ENCODE measurements at places on chromosomes 16 and 17. TPM values are rescaled to one million over a fixed set of nuclear protein-coding genes. Genes with fewer than 3 reads are reported as not detected.

KRT15 gene
- not detected for total RNA-seq

ZSCAN10 gene
- not detected for total RNA-seq

CES3 gene
- total RNA-seq, result 10.6 TPM

KRT24 gene
- total RNA-seq, result not detected

TBX21 gene
- 40.4 TPM for total RNA-seq

SHISA6 gene
- not detected for total RNA-seq

MT4 gene
- total RNA-seq, result not detected

SLC5A11 gene
- not detected for total RNA-seq

CNTNAP4 gene
- not detected for total RNA-seq

PHKG2 gene
- total RNA-seq, result 41.6 TPM

C1QTNF8 gene
- not detected for total RNA-seq

SLFN14 gene
- total RNA-seq, result not detected

TP53TG3F gene
- not detected for total RNA-seq

TBC1D3E gene
- total RNA-seq, result not detected

HS3ST6 gene
- not detected for total RNA-seq

KRT10 gene
- total RNA-seq, result 29.1 TPM

NATD1 gene
- total RNA-seq, result 1.4 TPM

TPPP3 gene
- not detected for total RNA-seq

LGALS9B gene
- total RNA-seq, result not detected

UNC13D gene
- 165 TPM for total RNA-seq

SLC22A31 gene
- 0.71 TPM for total RNA-seq

CTRB2 gene
- not detected for total RNA-seq

KRT36 gene
- total RNA-seq, result not detected

LDHD gene
- total RNA-seq, result not detected

PYDC1 gene
- not detected for total RNA-seq

SMARCE1 gene
- 126 TPM for total RNA-seq

ALDOC gene
- 95.0 TPM for total RNA-seq

ACSM3 gene
- 3.9 TPM for total RNA-seq

KRTAP4-6 gene
- not detected for total RNA-seq

CCDC78 gene
- total RNA-seq, result 8.3 TPM

CBX8 gene
- 9.9 TPM for total RNA-seq

C17orf107 gene
- 1.3 TPM for total RNA-seq

ACAP1 gene
- total RNA-seq, result 382 TPM

CNTROB gene
- total RNA-seq, result 60.0 TPM

RNF112 gene
- total RNA-seq, result 0.32 TPM

GALK1 gene
- total RNA-seq, result 55.4 TPM

CDH8 gene
- total RNA-seq, result not detected

TERB1 gene
- 0.34 TPM for total RNA-seq

CSH2 gene
- total RNA-seq, result not detected

CARD14 gene
- not detected for total RNA-seq

TBC1D3C gene
- not detected for total RNA-seq

LYRM9 gene
- total RNA-seq, result 3.1 TPM

ZFPM1 gene
- 12.9 TPM for total RNA-seq

UTS2R gene
- 0.18 TPM for total RNA-seq

SMCR8 gene
- 16.8 TPM for total RNA-seq

TAOK2 gene
- 36.0 TPM for total RNA-seq

KRTAP4-3 gene
- not detected for total RNA-seq

PPP1R1B gene
- total RNA-seq, result not detected

NUPR1 gene
- not detected for total RNA-seq

COX6A2 gene
- total RNA-seq, result not detected

CES4A gene
- 29.8 TPM for total RNA-seq

MAZ gene
- total RNA-seq, result 387 TPM

SP6 gene
- total RNA-seq, result 0.14 TPM

MYH1 gene
- total RNA-seq, result not detected
